T-helper 2 cell treated with Interferon-gamma antibody and Interleukin-4, amounts not matched to agents 100 ng/mL and 5 ng/mL, for 36 hours (primary cell): ENCODE measurements at places on chromosomes 7 and 10. TPM values are rescaled to one million over a fixed set of nuclear protein-coding genes. Genes with fewer than 3 reads are reported as not detected.

The PARD3 gene
- total RNA-seq: 0.64 and 0.70 TPM in 2 replicates

The TNS3 gene
- 0.20 TPM in 2 replicates for total RNA-seq

The VTI1A gene
- 41.5 and 42.6 TPM in 2 replicates for total RNA-seq

The NPFFR1 gene
- not detected in 2 replicates for total RNA-seq

The APBB1IP gene
- total RNA-seq: 66.2 and 67.2 TPM in 2 replicates

The FAM241B gene
- total RNA-seq: 4.5 and 4.8 TPM in 2 replicates

The XPNPEP1 gene
- 61.6 and 76.9 TPM in 2 replicates for total RNA-seq

The STRIP2 gene
- 21.0 TPM in 2 replicates for total RNA-seq

The TEX47 gene
- not detected in 2 replicates for total RNA-seq

The EPHA1 gene
- 0.73 and 1.9 TPM in 2 replicates for total RNA-seq

The AGFG2 gene
- total RNA-seq: 39.2 and 41.3 TPM in 2 replicates

The RHEB gene
- total RNA-seq: 68.3 and 71.1 TPM in 2 replicates

The CLDN3 gene
- total RNA-seq: not detected in 2 replicates

The AGAP9 gene
- 16.1 and 18.2 TPM in 2 replicates for total RNA-seq

The FKBP6 gene
- total RNA-seq: not detected in 2 replicates

The NRG3 gene
- total RNA-seq: not detected in 2 replicates

The KIAA1217 gene
- 0.11 and 0.36 TPM in 2 replicates for total RNA-seq

The PRPS1L1 gene
- not detected in 2 replicates for total RNA-seq

The INA gene
- 0.25 and 0.27 TPM in 2 replicates for total RNA-seq

The MMRN2 gene
- not detected in 2 replicates for total RNA-seq

The GDF2 gene
- not detected in 2 replicates for total RNA-seq

The TCAF1 gene
- total RNA-seq: 15.7 and 16.0 TPM in 2 replicates
